ENCODE measurements at places on chromosomes 12 and 14.

DNA sequence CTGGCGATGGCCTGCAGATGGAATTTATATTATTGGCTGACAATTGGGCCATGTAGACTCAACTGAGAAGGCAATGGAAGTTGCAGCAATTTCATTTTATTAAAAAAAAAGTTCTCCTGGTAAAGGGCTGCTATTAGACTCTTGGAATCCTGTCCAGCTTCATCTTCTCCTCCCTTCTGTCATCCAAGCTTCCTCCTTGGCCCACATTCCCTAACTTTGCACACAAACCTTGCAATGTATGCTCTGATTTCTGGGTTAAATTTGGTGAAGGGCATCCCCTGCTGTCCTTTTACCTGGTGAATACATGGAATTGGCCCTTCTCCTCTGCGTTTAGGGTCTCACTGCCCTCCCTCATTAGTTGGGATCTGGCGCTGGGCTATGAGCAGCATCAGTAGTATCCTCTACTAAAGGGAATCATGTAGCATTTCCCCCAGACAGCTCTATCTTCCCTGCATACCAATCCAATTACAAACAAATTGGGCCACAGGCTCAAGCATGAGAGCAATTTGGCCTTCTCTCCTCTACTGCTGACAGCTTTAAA lies 336.9 kb downstream of the BMP4 start:
- DNase-seq = peak; percentile 38

DNA sequence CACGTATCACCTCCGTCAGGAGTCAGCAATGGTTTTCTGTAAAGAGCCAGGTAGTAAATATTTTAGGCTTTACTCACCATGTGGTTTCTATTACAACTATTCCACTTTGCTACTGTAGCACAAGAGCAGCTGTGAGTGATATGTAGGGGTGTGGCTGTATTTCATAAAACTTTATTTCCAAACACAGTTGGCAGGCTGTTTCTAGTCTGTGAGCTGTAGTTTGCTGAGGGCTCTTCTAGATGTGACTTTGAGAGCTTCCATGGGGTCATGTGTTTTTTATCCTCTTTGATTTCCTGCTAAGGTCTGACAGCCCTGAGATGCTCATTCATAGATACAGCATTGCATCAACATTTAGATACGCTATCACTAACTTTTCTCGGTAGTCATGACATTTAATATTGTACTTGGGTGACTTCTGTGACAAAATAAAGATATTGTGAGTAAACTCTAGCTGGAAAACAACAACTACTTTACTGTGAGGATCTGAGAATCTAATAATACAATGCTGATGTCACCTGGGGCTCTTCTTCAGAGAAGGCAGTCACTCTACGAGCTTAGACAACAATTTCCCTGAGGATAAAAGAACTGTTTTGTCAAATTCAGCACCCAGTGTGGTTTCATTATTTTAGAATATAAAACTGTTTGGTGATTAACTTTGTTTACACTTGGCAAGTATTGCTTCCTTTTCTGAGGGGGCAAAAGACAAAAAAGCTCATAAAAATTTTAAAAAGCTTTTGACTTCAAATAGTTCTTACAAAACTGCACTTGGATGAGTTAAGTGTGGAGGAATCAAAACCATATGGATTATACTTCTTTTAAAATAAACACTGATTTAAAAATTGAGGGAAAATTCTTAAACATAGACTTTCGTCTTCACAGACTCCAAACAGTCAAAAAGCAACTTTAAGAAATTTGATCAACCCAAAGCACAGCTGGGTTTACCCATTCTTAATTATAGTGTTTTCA lies 231.2 kb upstream of the DCN start:
- DNase-seq = peak; percentile 82

DNA sequence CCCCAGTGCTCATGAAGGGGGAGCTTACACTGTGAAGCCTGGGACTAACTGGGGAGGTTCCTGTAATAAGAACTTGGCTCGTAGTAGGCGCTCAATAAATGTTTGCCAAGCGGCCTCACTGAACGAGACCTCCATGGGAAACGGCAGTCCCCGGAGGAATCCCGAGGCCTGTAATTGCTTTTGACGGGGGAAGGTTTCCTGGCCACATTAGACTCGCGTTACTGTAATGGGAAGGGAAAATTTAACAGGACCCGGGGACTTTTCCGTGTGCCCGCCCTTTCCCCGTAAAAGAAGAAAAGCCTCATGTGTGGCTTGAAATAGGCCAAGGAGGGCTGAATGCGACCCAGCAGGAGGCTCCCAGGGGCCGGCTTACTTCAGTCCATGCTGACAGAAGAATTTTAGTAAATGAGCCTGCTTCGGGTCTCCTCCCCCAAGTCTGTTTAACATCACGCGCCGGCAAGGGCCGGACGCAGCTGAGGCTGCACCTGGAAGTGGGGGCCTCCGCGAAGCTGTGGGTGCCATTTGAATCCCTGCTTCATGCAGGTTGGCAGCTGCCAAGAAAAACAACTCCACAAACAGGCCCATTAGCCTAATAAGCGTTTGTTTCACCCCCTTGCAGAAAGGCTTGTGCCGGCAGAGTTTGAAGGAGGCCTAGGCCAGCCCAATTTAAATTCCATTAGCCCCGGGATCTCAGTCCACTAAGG lies 39.8 kb upstream of the PWP1 start:
- no peak for DNase-seq

- no peak for DNase-seq
Measured at GRCh38 chr14:104287301-104288009, 149.1 kb downstream of the KIF26A start.

DNA sequence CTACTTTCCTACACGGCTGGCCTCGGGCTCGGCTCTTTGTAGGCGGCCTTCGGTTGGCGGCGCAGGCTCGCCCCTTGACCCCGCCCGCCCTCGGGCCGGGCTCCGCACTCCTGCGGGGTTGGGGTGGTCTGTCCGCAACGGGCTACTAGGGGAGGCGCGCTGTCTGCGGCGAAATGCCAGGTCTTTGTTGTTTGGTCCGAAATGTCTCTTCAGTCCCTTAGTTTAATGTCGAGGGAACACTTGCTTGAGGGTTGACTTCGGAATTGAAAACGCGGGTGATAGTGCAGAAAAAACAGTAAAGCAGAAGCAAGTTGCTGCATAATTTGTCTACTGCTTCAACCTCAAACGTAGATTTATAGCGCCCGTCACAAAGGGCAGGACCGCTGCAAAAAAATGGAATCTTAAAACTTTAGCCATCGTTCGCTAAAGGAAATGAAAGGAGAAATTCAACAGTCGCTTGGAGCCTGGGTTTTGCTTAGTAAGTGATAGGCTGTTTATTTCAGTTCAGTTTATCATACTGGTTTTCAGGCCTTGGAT lies 390 bp downstream of the JKAMP start:
- DNase-seq = peak; percentile 42

GRCh38 chr14:61911574-61911973 lies 149.4 kb downstream of the SNAPC1 start:
- DNase-seq = no peak

GRCh38 chr12:65684906-65685305 lies 139.4 kb upstream of the HMGA2 start:
- no peak for DNase-seq

DNA sequence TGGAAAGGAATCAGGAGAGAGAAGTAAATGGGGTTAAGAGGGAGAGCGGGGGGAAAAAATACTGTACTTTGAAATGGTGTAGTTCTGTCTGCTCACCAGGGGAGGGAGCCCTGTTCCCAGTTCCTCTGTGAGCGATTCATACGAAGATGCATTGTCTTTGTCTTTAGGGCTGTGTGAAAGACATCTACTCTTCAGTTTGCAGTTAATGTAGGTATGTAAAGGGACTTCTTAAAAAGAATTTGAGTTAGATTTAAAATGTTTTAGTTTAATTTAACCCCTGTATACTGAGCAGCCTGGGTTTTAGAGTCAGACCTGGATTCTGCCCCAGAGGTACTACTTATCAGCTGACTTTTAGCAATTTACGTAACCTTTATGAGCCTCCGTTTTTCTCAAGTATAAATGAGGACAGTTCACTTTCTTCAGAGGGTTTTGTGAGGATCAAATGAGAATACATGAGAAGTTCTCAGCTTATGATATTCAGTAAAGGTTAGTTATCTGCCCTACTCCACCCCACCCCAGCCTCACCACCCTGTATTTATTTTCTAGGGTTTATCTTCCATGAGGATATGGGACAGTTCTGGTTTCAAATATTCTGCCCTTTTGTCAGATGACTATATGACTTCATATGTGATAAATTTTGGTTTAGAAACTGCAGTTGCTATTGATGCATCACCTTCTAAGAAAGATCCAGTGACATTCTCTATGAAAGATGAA lies 82.5 kb upstream of the EVL start:
- DNase-seq = peak; percentile 69

DNA sequence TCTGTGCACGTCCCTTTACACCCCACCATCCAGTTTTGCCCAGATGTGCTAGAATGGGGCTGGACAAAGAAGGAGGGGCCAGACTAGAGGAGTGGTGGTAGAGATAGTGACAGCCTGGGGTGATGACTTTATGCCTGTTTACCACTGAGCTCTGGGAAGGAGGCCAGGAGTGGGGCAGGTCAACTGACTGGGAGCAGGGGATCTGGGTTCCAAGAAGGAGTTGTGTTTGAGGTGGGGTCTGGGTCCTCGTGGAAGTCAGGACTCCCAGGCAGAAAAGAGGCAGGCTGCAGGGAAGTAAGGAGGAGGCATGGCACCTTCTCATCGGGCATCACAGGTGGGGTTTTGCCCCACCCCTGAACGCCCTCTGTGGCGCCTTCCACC lies 315 bp downstream of the LTB4R2 start:
- DNase-seq = no peak

GRCh38 chr12:4241592-4241991 lies 32.0 kb upstream of the CCND2 start:
- DNase-seq = no peak

DNA sequence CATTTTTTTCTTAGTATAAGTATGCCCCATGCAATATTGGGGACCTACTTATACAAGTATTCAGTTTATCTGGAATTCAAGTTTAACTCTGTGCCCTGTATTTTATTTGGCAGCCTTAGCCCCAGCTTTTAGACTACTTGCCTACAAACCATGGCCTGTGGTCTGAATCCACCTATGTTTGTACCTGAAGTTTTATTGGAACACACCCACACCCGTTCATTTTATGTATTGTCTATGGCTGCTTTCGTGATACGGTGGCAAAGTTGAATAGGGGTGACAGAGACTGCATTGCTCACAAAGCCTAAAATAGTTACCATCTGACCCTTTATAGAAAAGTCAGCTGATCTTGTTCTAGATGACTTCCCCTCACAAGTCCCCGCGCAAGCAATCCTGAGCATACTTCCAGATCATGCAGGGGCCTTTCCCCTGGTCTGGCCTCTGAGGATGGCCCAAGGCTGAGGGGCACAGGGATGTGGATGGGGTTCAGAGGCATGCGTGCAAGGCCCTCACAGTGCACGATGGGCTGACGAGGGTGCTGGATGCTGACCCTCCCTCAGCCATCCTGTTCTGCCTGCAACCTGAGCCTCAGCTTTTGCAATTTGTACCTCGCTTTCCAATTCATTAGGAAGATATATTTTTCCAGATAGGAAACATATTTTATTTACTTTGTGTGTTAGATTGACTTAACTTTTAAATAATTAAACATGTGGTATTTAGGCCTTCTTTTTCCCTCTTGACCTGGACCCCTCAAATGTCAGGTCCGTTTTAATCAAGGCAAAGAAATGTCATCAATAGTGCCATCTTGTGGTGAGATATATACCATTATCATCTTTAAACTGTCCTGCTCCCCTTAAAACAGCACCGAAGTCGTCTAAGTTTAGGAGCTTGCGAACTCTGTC lies 527.3 kb upstream of the CCDC196 start:
- DNase-seq = peak; percentile 12

- peak; percentile 58 for DNase-seq
Measured at GRCh38 chr14:68841016-68841809, 48.3 kb upstream of the ZFP36L1 start.

DNA sequence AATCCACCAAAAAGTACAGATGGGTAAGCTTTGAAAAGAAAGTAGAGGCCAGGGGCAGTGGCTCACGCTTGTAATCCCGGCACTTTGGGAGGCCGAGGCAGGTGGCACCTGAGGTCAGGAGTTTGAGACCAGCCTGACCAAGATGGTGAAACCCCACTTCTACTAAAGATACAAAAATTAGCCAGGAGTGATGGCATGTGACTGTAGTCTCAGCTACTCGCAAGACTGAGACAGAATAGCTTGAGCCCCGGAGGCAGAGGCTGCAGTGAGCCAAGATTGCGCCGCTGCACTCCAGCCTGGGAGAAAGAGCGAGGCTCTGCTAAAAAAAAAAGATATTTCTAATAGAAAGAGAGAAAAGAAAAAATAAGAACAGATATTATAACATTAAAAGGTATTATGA lies 134.2 kb upstream of the SLCO1C1 start:
- no peak for DNase-seq

DNA sequence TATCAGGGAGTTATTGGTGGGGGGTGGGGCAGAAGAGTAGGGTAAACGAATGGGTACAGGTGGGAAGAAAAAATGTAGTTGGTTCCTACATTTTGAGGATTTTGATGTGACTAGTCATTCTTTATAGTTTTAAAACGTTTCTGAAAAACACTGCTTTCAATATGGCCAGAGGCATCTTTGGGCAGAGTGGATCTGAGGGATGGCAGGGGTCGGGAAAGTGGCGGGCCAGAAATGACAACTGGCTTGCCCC lies 527 bp upstream of the ATP23 start:
- DNase-seq = no peak
